ENCODE measurements at places on chromosomes 1 and 21.

- DNase-seq, result no peak
Observed at GRCh38 chr1:150997949-150998348, 8.8 kb downstream of the MINDY1 start.

GRCh38 chr1:239829535-239829934 is 262.1 kb upstream of the FMN2 start:
- no peak for DNase-seq

- no peak for DNase-seq
Observed at GRCh38 chr1:226491093-226491850, 57.3 kb upstream of the STUM start.

DNA sequence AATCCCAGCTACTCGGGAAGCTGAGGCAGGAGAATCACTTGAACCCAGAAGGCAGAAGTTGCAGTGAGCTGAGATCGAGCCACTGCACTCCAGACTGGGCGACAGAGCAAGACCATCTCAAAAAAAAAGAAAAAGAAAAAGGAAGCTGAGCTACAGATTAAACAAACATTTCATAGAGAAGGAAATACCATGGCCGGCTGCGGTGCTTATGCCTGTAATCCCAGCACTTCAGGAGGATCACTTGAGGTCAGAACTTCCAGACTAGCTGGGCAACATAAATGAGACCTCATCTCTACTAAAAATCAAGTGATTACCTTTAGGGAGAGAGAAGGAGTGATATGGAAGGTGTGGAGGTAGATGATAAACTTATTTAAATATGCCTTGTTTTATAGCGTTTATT is 14.0 kb upstream of the CFAP126 start:
- no peak for DNase-seq

DNA sequence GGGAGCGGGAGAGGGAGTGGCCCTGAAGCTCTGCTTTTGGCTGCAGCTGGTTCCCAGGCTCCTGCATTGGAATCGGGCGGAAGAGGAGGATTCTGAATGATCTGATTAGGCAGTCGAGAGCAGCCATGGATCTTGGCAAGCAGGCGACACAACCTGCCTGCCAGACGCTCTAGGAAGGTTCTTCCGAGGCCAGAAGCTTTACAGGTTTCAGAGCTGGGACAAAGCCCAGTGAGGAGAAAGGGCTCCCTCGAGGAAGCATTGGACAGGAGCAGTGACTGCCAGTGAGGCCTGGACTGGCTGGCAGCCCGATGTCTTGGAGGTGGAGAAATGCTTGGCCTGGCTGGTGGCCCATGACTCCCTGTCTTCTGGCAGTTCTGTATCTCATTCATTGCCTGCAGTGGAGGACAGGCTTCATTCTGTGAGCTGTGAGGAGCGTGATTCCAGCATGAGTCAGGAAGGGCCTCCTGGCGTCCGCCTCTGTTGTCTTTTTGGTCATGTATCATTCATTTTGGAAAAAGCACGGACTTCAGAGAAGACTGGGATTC is 132.7 kb upstream of the IPO9 start:
- peak; percentile 78 for DNase-seq

DNA sequence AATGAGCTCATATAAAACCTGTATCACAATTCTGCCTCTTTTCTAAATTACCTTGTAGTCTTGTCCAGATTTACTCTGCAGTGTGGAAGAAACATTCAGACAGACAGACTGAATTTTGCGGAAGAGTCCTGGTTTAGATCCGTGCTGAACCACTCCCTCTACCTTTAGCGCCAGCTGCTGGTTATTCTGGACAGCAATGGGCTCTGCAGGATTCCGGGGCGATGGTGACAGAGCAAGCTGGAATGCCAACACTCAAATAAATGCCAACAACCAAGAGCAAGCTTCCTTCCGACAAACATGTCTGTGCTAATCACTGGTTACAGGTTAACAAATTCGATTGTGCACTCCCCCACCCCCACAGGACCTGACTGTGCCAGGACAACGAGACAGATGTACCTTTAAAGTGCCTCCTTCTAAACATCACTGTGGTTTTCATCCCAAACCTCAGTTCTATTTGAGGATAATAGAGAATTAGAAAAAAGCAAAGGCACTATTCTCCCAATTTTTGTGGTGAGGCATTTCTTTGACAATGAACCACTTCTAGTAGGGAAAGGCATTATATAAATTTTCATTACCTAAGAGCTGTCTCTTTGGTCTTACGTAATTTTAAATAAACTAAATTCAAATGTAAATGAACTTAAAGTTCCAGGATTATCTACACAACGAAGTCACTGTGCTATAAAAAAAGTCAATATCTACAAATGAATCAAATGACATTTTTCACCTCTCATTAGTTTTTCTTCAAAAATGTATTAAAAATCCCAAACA is 90.4 kb downstream of the INTS7 start:
- DNase-seq, result peak; percentile 13

DNA sequence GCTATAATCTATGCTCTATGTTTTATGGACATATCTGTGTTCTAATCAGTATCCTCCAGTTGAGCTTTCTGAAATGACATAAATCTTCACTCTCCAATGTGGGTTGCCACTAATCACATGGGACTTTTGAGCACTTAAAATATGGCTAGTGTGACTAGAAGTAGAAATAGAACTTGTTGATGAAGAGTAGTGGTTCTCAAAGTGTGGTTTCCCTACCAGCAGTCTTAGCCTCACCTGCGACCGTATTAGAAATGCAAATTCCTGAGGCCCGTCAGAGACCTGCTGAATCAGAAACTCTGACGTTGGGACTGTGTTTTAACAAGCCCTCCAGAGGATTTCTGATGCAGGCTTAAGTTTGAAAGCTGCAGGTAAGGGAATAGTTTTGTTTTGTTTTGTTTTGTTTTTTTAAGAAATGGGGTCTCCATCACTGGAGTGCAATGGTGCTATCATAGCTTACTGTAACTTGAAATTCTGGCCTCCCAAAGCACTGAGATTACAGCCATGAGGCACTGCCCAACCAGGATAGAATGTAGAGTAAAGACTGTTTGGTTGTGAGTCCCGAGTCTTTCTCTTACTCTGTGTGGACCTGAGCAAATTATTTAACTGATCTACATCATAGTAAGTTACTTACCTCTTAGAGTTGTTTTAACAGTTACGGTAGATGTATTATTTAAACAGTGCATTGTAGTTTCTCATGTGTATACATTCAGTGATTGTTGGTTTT is 21.7 kb downstream of the GLRX2 start:
- no peak for DNase-seq

GRCh38 chr1:20867847-20868246 is 80.7 kb upstream of the HP1BP3 start:
- DNase-seq, result no peak

GRCh38 chr21:34116569-34116968 is 43.2 kb downstream of the MRPS6 start:
- no peak for DNase-seq

DNA sequence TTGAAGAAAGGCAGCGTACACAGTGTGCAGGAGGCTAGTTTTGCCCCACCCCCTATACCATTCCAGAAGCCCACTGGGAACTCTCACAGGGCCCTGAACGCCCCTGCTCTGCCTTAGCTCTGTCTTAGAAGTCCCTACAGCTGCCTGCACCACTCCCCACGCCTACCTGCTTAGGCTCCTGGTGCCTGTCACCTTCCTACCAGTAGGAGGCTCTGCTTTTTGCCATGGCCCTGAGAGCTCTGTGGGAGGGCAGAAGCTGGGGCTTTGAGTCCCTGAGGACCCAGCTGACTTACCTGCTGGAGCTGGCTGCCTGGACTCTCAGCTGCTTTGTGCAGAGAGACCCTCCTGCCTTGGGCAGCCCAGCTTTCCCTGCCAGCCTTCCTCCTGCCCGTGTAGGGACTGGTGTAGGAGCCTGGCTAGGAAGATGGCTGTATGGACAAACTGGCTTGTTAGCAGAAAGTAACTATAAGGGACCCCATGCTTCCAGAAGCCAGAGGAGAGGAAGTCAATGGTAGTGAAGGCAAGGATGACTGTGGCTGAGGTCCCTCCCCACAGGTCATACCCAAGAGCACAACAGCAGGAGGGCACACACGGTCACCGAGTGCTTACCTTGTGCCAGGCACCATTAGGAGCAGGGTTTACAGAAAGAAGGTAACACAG is 9.8 kb upstream of the CELSR2 start:
- DNase-seq, result no peak

GRCh38 chr1:213685992-213686582 is 301.7 kb upstream of the PROX1 start:
- DNase-seq, result no peak

- DNase-seq, result no peak
Observed at GRCh38 chr1:235996048-235996785, 68.7 kb downstream of the NID1 start.

- no peak for DNase-seq
Observed at GRCh38 chr21:35321322-35322200, 272.5 kb upstream of the RUNX1 start.

DNA sequence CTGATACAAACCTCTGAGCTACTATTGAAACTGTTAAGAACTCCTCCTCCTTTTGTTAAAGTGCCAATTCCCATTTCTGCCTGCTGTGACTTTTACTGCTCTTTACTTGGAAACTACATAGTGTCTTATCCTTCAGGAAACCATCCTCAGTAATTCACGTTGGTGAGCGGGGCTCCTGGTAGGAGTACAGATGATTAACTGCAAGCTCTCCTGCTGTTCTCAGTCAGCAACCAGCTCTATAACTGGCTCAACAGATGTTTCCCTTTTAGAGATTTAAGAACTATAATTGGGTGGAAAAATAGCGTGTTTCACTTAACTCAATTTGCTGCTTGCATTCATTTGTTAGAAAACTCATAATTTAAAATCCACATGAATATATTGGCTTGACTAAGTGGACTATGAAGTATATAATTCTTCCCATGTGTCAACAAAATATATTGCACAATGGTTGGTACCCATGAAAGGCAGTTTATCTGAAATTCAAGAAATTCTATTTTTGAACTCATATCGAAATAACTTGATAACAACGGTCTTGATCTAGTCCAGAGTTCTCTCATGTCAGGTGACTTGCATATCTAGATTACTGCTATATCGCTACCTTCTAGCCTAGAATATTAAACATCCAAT is 574.0 kb downstream of the KCNT2 start:
- DNase-seq, result no peak

GRCh38 chr1:223378754-223379153 is 14.5 kb upstream of the CCDC185 start:
- DNase-seq, result no peak

GRCh38 chr1:229012823-229013222 is 258.1 kb upstream of the RAB4A start:
- DNase-seq, result no peak

- DNase-seq, result no peak
Observed at GRCh38 chr1:164443836-164444235, 115.1 kb upstream of the PBX1 start.

DNA sequence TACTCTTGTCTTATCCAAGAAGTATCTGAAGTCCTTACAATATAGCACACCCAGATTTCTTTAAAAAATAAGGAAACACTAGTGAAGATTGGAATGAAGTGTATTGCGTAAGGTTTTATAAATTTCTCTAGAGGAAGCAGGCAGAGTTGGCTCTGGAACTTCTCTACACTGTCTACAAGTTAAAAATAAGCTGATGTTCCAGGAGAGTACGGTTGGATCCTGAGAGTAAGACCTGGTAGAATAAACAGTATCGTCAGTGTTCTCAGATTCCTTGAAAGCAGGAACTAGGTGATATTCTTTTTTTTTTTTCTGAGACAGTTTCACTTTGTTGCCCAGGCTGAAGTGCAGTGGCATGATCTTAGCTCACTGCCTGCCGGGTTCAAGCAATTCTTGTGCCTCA is 107.9 kb downstream of the USP25 start:
- no peak for DNase-seq

DNA sequence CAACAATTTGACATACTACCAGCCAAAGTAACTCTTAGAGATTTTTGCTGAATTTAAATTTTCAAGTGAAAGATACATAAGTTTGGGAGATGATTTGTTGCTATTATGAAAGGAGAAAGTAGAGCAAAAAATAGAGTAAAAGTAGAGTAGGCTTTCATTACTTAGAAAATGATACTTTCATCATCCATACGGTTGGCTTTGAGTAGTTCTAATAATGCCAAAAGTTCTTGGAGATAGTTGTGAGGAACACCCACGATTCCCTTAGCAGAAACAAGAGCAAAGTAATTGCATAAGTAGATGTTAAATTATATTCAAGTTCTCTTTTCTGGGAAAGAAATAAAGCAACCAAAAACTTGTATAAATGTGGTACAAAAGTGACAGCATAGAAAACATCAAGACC is 95.0 kb upstream of the VAV3 start:
- no peak for DNase-seq

DNA sequence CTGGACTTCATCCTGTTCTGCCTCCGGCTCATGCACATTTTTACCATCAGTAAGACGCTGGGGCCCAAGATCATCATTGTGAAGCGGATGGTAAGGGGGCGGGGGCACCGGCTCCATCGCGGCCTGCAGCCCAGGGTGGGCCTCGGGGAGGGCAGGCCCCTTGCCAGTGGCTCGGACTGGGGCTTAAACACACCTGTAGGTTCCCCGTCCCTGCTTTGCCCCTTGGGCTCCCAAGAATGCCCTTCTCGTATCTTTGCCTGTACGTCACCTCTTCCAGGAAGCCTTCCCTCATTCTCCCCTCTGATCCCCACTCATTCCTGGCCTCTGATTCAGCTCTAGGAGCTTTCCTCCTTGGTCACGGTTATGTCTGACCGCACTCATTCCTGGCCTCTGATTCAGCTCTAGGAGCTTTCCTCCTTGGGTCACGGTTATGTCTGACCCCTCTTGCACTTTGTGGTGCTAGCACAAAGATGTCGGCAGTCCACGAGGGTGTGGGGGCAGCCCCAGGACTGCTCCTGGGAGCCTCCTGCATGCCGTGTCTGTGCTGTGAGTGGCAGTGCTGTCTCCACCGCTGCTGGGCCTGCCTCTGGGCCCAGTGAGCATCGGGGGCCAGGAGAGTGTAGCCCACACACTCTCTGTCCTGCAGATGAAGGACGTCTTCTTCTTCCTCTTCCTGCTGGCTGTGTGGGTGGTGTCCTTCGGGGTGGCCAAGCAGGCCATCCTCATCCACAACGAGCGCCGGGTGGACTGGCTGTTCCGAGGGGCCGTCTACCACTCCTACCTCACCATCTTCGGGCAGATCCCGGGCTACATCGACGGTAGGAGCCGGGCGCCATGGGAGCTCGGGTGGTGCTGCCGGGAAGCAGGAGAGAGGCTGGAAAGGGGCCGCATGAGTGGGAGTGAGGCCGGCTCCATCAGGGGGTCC is 49.1 kb upstream of the LRRC3 start:
- DNase-seq, result no peak

- no peak for DNase-seq
Observed at GRCh38 chr21:34770576-34770975, 101.8 kb downstream of the CLIC6 start.

- DNase-seq, result no peak
Observed at GRCh38 chr1:25754470-25755181, 45.4 kb upstream of the SELENON start.

- no peak for DNase-seq
Observed at GRCh38 chr21:36847189-36847588, 119.3 kb downstream of the HLCS start.

- DNase-seq, result no peak
Observed at GRCh38 chr21:42542596-42542995, 28.9 kb downstream of the SLC37A1 start.
